Stimulated activated CD4-positive, alpha-beta T cell treated with anti-CD3 and anti-CD28 coated beads, Interleukin-1b, Interleukin-23, amount 100 ng/mL, for 1 hour (primary cell): ENCODE measurements at places on chromosomes 11 and 22.

DNA sequence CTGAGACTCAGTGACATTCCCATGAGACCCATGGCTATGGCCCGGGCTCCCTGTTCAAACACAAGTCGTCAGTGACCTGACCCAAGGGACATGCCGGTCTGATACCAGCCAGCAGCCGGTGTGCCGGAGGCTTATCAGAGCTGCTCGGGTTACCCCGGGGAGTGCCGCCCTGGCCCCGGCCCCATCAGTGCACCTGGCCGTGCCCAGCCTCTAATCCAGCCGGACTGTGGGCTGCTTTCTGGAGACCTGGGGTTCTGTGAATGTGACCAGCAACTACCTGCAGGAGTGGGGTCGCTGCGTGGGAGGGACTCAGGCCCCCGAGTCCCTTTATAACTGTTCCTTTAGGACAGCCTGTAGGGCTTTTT is 52.7 kb downstream of the LINC01488 start:
- no peak for DNase-seq

- no peak for DNase-seq
Measured at GRCh38 chr11:68384530-68385081, 72.2 kb downstream of the LRP5 start.

DNA sequence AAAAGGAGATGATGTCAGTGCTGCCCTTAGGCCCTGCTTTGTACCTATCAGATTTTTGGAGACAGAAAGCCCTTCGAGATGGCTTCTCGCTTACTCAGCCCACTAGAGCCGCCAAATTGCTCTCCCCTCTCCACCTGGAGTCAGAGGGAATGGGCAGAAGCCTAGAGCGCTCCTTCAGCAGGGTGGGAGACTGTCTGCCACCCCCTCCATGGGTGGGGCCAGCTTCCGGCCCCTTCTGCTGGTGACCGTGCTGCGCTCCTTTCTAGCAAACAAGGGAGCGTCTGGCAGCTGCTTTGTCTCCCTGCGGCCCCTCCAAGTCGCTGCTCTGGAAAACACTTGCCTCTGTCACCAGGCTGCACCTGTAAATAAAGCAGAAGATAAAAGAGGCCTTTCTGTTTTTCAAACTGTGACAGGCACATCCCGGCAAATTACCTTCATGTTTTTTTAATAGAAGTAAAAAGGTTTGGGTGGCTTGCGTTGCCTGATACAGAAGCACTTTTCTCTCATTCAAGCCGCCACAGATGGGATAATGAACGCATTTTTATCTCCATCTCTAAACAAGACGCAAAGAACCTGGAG is 145.7 kb upstream of the NECTIN1 start:
- no peak for DNase-seq

GRCh38 chr22:24338726-24339451 is 68.3 kb downstream of the SPECC1L start:
- no peak for DNase-seq

DNA sequence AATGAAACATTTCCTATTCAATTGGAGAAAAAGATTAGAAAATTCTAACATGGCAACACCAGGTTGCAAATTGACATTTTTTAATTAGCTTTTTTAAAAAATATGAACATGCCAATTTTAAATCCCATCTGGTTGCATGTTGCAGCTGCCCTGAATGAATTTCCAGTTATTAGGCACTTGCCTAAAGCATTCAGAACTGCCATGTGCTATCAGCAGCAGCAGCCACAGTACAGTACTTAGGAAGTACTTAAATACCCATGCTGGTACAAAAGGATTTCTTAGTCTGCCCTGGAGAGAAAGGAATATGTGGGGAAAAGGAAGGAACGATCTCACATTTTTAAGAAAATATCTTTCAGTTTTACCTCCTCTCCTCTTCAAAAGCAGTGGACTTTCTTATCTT is 46.2 kb downstream of the FAM168A start:
- no peak for DNase-seq

GRCh38 chr11:11848891-11849746 is 7.3 kb downstream of the USP47 start:
- DNase-seq: peak; percentile 35

GRCh38 chr11:69568809-69569097 is 72.2 kb upstream of the CCND1 start:
- no peak for DNase-seq

- no peak for DNase-seq
Measured at GRCh38 chr11:2321311-2321683, 19.5 kb downstream of the TSPAN32 start.

DNA sequence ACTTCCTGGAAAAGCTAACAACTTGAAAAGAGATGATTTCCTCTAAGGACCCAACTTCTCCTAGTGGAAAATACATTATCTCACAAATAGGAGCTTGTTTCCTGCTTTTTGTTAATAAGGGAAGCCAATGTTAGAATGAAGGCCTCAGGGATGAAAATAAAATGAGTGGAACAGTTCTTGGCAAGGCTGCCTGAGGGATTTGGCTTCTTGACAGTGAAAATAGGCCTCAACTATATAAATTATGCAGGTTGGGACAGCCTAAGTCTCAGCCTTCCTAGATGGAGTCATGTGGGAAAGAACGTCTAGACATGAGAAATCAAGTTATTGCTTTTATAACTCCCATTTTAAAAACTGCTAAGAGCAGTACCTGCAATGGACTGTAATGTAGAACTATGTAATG is 92.8 kb upstream of the FIBIN start:
- DNase-seq: no peak

GRCh38 chr11:1536065-1536843 is 35.8 kb downstream of the DUSP8 start:
- DNase-seq: no peak

GRCh38 chr11:47177229-47177845 is 658 bp upstream of the ARFGAP2 start:
- peak; percentile 45 for DNase-seq
